Activated T-helper 17 cell treated with anti-CD3 and anti-CD28 coated beads, Interleukin-2, amount 50 U/mL, for 72 hours (primary cell): ENCODE measurements at places on chromosomes 5 and 9. TPM values are rescaled to one million over a fixed set of nuclear protein-coding genes. Genes with fewer than 3 reads are reported as not detected.
A peak's percentile ranks its signal among the peaks of the same experiment; 100 is the strongest.

SLC36A3 gene
- total RNA-seq = not detected

- no peak for ATAC-seq
Observed at GRCh38 chr5:145218019-145218418, 617.1 kb downstream of the PRELID2 start.

DNA sequence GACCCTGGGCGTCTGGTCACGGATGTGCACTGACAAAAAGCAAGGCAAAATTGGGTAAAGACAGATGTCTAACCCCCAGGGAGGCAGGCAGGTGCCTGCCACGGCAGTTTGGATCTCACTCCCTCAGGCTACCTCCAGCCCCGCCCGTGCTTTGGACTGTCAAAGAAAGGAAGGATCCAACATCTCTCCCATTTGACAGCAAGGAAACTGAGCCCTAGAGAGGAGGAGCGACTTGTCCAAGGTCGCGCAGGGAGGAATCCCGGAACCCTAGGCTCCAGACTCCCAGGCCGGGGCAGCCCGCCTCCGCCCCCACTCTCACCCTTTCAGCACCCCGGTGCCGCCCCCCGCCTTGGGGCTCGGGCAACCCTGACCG lies 376 bp downstream of the GOLGA1 start:
- ATAC-seq = peak; percentile 46

- no peak for ATAC-seq
Observed at GRCh38 chr5:64074533-64074932, 91.1 kb upstream of the RNF180 start.

DNA sequence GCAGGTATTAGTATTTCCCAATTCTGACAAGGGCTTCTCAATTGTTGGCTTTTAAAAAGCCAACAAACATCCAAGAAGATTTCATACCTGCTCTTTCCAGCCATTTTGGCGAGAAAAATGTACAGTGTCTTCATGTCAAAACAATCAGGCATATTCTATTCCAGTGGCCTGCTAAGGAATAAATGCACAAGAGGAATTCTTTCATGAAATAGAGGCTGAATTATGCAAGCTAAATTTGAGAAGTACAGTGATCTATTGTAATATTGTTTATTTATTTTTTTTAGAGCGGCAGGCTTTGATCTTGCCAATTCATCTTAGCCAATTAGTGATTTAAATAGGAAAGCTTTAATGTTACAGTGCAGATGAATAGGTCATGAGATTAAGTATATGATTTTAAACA lies 49.3 kb downstream of the NLN start:
- ATAC-seq = no peak
